ENCODE measurements at places on chromosomes 2 and 18. TPM values are rescaled to one million over a fixed set of nuclear protein-coding genes. Genes with fewer than 3 reads are reported as not detected.

DNA sequence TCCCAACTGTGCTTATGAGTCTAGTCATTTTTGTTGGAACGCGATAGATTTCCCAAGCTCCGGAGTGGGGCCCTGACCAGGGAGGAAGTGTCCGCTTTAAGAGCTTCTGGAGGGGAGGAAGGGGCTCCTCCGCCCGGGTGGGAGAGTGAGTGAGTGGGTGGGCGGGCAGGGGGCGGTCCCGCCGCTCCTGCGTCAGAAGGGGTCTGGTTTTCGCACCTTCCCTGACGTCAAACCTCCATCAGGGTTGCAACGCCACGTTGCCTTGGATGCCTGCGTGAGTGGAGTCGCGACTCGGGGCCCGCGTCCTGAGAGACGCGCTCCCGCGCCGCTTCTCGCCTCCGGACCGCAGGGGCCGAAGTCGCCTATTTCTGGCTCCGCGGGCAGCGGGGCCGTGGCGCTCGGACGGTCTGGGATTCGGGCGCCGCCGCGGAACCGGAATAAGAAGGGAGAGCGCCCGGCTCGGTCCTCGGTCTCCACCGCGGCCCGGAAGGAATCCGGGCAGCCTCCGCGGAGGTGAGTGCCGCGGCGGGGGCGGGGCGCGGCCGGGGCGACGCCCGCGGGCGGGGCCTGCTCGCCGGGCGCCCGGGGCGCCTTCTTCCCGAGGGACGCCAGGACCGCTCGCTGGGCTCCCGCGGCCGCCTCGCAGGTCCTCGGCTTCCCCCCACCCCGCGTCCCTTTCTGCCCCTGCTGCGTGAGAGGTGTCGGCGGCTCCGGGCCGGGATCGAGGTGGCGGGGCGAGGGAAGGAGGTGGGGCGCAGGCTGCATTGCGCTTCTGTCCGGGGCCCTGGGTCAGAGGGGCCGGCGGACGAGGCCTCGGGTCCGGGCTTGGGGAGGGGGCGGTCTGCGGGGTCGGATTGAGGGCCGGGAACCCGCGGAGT lies at the start of gene ZDBF2:
Gene ZDBF2 (plus strand): TSS at position 230 of the 878 bp plus-strand sequence. CDS start 7,187 bp downstream, outside the sequence.
- DNase-seq: peak; percentile 89

DNA sequence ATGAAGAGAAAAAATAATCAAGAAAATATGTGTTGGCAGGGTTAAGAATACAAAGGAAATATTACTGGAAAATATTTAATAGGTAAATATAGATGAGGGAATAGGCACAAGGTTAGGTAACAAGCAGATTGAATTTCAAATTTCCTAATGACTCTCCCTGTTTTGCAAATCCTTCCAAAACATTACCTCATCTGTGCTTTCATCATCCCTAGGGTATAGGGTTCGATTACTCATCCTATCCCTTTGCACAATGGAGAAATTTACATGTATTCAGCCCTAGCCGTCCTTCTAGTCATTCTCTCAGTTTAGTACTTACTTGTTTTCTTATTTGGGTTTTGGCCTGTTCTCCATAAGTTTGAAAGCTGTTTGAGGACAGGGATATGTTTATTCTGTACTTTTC lies 864.6 kb upstream of the FSHR start:
- DNase-seq: peak; percentile 51

DNA sequence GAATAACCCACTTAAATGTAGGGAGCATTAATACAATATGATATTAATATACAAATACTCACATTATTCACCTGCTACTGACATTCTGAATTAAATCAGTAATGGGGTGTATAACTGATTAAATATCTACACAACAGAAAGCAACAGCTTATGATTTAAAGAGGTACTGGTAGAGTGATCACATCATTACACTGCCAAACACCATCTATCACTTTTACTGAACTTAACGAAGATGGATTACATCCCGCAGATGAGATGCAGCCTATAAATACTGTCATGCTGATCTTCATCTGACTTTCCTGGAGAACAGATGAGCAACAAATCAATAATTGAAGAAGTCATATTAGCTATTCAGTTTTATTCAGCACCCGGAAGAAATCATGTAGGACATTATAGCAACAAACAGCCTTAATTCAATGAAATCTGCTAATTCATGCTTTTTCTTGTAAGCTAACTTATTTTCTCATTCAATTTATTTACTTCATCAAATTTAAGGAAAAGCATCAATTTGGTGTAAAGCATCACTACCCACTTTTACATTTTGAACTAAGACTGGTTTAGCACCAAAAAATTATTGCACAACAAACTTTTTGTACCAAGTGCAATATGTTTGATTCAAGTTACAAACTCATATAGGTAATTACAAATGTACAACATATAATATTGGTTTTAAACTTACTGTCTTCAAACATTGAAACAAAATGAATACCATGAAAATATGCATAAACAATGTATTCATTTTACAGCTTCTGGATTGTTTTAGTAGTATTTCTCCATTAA lies 1509.0 kb downstream of the LRP1B start:
- DNase-seq: no peak

DNA sequence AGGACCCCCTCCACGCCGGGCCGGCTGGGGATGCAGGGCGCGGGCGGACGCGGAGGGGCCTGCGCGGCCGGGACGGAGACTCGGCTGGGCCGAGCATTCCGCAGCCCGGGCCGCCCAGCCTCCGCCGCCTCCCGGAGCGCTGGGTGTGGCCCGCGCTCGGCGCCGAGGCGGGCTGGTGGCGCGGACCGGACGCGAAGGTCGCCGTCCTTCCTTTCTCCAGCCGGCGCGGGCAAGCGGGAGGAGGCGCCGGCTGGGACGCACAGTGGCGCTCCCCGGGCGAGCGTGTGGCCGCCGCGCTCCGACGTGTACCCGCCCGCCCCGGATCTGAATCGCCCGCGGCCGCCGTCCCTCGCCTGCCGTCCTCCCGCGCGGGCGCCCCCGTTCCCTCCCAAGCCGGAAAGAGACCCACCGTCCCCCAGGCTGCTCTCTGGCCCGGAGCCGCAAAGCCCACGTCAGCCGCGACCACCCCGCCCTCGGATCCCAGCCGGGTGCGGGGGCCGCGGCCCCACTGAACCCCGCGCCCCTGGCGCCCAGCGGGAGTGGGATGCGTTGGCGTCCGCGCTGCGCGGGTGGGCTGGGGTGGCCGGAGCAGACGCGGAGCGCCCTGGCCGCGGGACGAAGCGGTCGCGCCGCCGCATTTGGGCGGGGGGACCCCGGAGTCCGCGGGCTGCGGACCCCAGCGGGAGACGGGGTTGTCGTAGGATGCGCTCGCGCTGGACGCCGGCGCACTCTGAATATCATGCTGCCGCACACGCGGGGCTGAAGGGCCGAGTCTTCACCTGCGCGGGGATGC lies 634 bp downstream of the SPATS2L start:
- no peak for DNase-seq

- peak; percentile 34 for DNase-seq
Measured at GRCh38 chr2:232444409-232445148, 11.4 kb upstream of the ALPI start.

GRCh38 chr2:27730261-27730662 lies 41.3 kb upstream of the MRPL33 start:
- no peak for DNase-seq

DNA sequence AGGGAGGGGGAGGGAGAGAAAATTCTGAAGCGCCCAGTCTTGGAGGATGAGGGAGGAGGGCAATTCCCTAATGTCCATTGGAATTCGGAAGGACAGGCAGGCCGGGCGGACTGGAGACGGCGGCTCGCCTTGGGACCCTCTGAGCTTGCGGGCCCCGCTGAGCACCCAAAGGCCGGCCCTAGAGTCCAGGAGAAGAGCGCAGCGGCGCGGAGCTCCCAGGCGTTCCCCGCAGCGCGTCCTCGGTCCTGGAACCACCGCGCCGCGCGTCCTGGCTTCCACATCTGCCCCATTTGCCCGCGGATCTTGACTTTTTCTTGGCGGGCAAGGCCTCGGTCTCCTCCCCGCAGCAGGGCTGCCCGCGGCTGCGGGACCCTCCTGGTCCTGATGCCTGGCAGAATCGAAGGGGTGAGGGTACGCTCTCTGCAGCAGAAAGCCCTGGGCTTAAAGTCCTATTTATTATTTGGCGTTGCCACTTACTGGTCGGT lies 675 bp upstream of the MLPH start:
- DNase-seq: no peak

DNA sequence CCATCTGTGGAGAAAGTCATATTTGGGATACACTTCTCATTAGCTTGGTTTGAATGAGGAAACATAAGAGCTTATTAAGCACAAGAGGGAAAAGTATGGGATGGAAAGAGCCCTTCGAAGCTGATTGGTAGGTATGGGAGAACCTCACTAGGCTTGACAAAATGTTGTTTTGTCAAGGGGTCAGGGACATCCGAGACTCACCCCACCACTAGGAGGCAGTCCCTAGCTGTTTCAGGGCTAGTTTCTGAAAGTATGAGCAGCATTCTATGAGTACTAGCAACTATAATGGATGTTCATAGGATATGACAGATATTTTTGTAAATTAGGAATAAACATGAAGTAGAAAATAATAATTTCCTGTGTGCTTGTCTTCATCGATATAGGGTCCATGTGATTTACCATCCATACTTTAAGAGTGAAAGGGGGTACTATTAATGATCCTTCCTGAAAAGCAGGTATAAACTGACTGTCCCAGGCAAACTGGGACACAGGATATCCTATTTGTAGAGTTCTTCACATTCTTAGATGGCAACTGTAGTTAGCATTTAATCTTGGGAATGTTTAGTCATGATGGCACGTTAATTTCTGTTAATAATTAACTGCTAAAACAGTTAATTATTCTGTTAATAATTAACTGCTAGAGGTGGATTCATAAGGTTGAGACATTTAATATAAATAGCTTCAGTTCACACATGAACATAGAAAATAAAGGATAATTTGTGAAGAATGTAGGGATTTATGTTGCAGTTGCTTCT lies 28.4 kb downstream of the OTX1 start:
- no peak for DNase-seq

The CCBE1 gene
- 2.8 TPM for total RNA-seq

GRCh38 chr2:160612266-160612856 lies 118.8 kb upstream of the RBMS1 start:
- peak; percentile 18 for DNase-seq

DNA sequence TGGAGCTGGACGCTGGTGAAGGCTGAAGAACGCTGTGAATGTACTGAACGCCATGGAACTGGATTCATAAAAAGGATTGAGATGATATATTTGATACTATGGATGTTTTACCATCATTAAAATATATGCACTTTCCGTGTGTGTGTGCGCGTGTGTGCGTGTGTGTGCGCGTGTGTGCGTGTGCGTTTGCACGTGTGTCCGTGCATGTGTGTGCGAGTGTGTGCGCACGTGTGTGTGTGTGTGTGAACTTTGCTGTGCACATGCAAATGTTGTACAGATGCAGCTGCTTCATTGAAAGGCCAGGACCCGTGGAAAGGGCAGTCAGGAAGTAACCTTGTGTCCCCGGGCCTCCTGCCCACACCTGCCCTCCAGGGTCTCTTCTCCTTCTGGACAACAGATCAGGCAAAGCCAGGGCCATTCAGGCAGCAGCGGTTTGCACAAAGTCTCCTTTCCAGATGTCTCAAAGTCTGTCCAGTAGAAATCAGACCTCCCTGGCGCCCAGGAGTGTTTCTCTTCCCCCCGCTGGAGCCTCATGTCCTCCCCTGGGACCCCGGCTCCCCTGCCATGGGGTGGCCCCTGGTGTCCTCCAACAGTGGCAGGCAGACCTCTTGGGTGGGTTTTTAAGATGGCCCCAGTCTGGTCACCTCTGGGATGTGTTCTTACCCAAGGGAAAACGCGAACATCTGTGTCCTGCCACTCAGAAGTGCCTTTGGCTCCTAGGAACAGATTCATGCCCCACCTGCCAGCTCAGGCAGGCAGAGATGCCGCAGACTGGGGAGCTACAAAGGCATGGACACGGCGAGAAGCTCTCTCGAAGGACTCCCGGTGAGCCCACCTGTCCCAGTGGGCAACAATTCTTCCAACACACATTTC lies 86.1 kb upstream of the GPC1 start:
- DNase-seq: no peak

The CIB4 gene
- total RNA-seq: not detected

GRCh38 chr18:78528411-78529258 lies 451.0 kb upstream of the SALL3 start:
- DNase-seq: no peak

DNA sequence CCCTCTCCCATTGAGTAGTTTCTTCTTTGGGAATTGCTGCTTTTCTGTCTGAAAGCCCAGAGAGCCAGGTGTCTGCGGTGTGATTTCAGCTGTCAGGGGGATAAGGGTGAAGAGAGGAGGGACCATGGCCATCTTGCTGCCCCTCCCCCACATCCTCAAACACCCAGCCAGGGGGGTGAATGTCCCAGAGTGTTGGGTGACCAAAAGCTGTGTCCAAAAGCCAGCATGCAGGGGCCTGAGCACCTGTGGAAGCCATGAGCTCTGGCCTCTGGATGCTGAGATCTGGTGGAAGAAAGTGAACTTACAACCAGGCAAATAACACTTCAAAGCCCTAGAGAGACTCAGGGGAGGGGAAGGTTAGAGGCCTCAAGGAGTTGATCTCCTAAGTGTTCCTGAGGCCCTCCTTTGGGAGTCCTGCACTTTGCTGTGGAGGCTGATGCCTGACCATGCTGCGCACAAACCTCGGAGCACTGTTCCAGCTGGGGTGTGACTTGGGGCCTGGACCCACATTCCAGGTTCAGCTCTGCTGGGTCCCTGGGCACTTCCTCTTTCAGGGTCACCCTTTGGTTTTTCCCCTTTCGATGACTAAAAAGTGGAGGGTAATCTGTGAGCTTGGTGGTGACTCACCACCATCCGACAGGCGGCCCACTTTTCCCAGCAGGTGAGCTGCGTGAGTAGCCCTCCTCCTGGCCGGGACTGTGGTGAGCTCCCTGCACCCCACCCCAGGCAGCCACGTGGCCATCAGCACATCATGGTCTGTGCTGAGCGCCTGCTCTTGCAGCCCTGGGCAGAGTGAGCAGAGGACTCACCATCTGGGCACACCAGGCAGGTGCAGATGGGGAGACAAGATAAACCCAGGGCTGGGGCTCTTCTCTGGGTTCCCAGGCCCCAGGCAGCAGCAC lies 66.8 kb upstream of the FOSL2 start:
- DNase-seq: no peak

DNA sequence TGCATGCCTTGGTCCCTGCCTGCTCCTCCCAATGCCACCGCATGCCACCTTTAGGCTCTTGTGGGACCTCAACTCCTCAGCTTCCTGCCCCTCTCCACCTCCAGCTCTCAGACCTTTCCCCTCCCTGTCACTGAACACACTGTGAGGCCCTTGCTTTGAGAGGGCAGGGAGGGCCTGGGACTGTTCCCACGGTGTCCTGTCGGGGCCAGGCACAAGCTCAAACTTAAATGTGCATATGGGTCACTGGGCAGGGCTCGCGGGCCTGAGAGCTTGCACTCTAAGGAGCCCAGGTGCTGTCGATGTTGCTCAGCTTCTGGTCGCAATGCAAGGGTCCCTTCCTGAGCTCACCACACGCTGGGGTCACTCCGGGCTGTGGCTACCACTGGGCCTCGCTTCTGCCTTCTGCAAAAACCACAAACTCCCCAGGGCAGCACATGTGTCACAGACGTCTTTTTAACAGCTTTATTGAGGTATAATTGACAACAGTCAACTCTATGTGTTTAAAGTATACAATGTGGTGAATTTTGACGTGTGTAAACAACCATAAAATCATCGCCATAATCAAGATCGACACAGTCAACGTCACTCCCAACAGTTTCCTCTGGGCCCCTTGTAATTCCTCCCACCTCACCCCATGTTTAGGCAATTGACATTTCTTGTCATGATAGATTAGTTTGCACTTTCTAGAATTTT lies 11.9 kb upstream of the B3GNT7 start:
- no peak for DNase-seq

Data from muscle of leg (tissue), 16 donors.